ENCODE measurements at places on chromosomes 16 and 17.

- no peak for DNase-seq
Measured at GRCh38 chr16:78150233-78150632, 50.8 kb downstream of the WWOX start.

- DNase-seq: no peak
Measured at GRCh38 chr17:1373707-1374237, 26.2 kb downstream of the YWHAE start.

DNA sequence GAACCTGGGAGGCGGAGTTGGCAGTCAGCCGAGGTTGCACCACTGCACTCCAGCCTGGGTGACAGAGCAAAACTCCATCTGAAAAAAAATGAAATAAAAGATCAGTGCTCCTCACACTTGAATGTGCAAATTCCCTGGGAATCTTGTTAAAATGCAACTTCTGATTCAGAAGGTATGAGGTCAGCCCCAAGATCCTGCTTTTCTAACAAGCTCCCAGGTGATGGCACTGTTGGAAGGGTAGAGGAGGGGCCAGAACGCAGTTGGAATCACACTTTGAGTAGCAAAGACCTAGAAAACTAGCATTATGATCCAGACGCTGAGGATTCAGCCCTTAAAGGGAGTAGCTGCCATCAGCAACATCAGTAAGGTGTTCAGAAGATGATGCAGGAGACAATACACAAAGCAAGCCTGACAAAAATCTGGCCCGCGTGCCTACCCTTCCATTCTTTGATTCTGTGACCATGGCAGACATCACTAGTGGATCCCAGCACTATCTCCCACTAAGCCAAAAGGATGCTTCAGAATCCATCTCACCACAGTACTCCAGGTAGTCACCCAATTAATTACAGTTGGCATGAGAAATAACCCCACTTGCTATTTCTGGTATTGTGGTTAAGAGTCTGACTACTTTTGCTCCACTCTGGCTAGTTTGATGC lies 33.1 kb upstream of the MEIOC start:
- no peak for DNase-seq

DNA sequence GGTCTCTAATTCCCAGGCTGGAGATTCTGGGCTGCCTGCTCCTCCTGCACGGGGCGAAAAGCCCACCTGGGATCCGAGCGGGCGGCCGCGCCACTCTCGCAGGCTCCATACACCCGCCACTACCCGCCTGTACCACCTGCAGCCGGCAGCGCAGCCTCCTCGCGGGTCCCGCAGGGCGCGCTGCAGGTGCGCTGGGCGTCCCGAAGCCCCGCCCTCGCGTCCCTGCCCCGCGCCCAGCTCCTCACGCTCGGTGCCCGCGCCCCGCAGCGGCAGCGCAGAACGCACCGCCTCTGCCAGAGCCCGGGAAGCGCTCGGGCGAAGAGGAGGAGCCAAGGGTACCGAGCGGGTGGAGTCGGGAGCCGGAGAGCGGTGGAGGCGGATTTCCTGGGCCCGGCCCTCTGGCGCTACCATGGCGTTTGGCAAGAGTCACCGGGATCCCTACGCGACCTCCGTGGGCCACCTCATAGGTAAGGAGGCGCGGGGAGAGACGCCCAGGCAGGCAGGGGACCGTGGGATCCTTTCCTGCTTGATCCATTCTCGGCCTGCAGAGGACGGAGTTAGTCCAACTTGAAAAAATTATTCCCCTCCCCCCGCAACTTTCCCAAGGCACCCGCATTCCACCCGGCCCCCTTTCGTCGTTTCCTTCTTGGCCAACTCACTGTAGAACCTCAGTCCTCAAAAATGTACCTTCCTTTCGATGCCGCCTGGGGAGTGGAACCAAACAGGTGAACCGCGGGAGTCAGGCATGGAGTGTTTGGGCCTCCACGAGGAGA lies at the start of gene TOM1L1:
TOM1L1 (plus strand) TSS at position 396 of the 773 bp plus-strand sequence; CDS start at position 410, 14 bp downstream.
- DNase-seq: peak; percentile 84

- DNase-seq: no peak
Measured at GRCh38 chr17:16971458-16972338, at the start of gene TNFRSF13B. Gene TNFRSF13B, minus strand, starts transcription at chr17:16972118. Its CDS starts 43 bp downstream, at chr17:16972075.

DNA sequence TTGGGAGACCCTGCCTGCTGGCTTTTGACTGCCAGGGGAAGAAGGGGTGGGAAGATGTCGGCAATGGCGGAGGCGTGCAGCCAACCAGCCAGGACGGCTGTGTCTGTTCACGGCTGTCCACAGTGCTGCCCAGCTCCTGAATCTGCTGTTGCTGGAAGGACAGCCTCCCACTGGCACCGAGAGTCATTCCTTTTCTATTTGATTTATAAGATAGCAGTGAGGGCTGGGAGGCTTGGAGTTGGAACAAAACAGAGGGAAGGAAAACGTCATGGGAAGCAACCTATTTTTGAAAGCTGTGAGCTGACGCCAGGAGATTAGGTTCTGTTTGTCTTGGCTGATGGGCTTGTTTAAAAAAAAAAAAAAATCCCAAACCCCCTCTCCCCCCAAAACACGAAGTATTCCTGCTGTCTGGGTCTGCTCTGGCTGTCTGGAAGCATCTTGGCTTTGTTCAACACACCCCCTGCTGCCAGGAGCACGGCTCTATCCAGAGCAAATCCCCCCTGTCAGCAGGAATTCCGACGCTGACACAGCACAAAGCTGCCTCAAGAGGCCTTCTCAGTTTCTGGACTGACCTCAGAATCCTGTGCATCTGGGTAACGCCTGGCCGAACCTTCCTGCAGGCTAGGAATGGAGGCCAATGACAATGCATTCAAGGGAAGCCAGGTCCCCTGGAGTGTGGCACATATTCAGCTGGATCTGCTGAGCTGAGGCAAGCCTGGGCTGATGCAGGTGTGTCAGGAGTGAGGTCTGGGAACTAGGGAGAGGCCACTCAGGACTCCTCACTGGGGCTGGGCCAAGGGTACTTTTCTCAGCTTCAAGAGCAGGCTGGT lies 41.0 kb upstream of the SREBF1 start:
- DNase-seq: peak; percentile 92

GRCh38 chr16:69497876-69498596 lies 67.7 kb upstream of the NFAT5 start:
- DNase-seq: no peak

- DNase-seq: no peak
Measured at GRCh38 chr16:363766-364490, 6.4 kb downstream of the MRPL28 start.

GRCh38 chr17:63395075-63395805 lies 50.9 kb downstream of the CYB561 start:
- peak; percentile 77 for DNase-seq

GRCh38 chr17:60149691-60150582 lies at the start of gene CA4:
Gene CA4, plus strand, starts transcription at chr17:60149973. Its CDS starts 62 bp downstream, at chr17:60150035.
- DNase-seq: no peak

DNA sequence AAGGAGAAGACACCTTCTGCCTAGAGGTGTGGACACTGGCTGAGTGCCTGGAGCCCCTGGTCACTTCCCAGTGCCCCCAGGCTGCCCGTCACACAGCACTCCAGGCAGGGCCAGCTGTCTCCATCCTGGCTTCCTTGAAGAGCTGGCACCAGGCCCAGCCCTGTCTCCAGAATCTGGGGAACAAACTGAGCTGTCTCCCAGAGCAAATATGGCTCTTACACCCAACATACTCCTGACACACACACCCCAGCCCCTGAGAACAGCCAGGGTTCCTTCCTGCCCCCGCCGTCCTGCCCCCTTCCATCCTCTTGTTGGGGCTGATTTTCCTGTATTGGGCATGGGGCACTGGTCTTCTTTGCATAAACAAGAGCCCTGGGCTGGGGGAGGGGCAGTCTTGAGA lies 9.1 kb downstream of the NHERF1 start:
- no peak for DNase-seq

DNA sequence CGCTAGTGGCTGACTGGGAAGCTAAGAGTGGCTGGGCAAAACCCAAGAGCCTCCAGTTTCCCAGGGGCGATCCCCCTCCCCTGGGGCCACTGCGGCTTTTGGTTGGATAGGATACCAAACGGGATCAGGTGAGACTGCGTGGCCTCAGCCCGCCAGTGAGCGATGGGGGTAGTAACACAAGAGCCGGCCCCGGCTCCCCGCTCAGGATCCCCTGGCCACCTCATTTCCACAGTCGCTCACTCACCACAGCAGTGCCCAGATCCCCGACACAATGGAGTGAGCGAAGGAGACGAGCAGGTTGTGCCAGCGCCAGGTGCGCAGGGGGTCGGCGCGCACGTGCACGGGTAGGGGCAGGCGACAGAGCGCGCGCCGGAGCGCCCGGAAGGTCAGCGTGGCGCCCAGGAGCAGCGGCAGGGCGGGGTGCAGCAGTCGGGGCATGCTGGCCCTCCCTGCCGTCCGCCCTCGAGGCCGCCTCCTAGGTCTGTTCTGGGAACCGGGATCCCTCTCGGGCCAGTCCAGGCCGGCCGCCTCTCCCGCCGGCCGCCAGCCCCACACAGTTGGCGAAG lies 290 bp downstream of the TLCD1 start:
- peak; percentile 83 for DNase-seq

DNA sequence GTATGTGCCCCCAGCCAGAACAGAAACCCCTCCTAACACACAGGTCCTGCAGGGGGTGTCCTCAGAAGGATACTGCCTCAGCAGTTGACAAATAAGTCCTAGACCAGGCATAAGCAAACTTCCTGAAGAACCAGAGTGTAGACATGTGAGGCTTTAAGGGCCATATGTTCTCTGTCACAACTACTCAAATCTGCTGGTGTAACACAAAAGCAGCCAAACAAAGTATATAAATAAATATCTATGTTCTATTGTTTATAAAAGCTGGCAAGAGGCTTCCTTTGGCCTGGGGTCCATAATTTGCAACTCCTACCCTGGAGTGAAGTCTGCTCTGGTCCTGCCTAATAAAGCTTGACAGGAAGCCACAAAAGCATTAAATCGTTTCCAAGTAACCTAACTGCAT lies 9.9 kb downstream of the FAM83G start:
- DNase-seq: no peak

DNA sequence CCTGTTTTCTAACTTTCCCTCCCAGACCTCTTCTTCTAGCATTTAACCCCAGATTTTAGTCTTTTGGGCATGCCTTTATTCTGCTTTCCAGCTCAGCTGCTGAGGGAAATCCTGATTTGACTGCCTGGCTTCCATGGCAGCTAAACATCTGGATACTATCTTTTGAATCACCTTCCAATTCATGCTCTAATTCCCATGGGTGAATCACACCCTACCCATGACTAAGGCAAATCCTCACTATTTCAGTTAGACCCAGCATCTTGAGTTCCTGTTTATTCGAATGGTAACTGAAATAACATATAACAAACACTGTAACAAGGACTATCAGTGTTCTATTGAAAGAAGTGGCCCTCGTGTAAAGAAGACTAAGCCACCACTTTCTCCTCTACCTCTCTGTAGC lies 29.8 kb downstream of the CA10 start:
- DNase-seq: no peak

GRCh38 chr16:68400083-68400923 lies 48.0 kb downstream of the SMPD3 start:
- no peak for DNase-seq

- no peak for DNase-seq
Measured at GRCh38 chr16:65212791-65213190, 90.9 kb upstream of the CDH11 start.

DNA sequence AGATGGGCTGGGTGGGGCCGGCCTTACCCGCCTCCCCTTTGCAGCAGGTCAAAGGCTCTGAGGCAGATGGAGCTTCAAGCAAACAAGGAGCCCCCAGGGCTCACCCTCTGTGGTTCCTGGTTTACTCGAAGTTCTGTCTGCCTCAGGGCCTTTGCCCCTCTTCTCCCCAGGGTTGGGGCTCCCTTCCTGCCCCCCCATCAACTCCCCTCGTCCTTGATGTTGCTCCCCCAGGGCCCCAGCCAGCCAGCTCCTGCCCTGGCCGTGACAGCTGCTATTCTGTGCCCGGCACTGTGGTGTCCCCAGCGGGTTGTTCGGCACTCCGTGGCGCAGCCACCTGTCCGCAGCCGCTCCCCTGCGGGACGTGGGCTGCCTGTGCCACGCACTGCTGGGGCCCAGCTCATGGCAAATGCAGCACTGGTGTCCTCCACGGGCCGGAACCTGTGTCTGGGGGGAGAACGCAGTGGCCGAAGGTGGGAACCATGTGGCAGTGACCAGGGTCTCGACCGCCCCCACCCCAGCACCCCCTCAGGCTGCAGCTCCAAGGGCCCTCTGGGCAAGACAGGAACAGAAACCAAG lies 4.3 kb upstream of the METRN start:
- DNase-seq: no peak

GRCh38 chr17:50177476-50177875 lies 11.7 kb downstream of the SGCA start:
- no peak for DNase-seq

DNA sequence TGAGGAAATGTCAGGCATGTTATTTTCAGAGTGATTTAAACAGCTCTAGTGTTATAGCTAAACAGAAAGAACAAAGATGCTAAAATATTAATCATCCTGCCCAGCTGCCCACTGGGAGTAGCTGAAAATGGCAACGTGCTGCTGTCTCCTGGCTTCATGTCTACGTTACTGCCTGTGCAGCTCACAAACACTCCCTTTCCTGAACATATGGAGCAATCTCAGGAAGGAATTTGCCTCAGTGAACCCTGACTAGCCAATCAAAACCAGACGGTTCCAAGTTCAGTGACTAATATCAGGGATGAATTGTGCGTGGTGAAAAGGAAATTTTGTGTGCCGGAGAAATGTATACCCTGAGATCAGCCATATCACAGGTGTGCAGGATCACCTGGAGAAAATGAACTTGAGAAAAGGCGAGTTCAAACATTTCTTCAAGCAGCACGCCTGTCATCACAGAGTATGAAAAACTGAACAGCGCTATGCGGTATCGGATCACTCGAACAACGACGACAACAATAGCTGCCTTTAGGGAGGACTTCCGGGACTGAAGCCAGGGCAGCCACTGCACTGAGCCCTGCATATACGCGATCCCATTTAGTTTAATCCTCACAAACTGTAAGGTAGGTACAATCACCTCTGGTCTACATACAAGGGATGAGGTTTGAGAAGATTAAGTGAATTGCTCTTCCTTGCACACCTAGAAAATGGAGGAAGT lies 110.3 kb downstream of the STX8 start:
- DNase-seq: no peak

- no peak for DNase-seq
Measured at GRCh38 chr16:47920709-47921108, 235.1 kb downstream of the ABCC12 start.

- DNase-seq: no peak
Measured at GRCh38 chr16:87679593-87680271, 77.4 kb downstream of the JPH3 start.

GRCh38 chr16:14378689-14379467 lies 251.2 kb downstream of the PARN start:
- DNase-seq: no peak

DNA sequence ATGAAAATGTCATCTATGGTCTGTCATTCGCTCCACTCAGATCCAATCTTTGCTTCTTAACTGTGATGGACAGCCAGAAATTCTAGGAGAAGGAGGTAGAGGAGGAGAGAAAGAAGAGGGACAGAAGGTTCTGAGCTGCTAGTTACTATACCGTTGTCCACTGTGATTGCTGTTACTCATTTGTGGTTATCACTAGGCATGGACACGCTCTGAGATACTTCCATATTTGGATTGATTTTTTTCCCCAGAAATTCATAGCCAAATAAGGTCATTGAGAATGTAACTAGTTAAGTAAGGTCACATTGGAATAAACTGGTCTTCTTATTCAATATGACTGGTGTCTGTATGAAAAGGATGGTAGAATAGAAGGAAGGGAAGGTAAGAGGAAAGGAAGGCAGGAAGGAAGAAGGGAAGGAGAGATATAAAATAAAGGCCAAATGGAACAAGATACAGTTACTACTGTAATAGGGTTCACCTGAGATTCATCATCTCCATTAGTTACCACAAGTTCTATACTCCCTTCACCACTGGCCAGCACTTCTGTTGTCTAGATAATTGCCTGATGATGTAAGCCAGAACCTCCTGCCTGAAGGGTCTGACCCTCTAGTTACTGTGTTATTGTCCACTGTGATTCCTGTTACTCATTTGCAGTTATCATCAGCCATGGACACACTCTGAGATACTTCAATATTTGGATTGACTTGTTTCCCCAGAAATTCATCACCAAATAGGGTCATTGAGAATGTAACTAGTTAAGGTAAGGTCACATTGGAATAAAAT lies 2.9 kb downstream of the KRTAP9-7 start:
- no peak for DNase-seq

Measured in astrocyte of the hippocampus (primary cell).